ENCODE measurements at places on chromosomes 2 and 18.

DNA sequence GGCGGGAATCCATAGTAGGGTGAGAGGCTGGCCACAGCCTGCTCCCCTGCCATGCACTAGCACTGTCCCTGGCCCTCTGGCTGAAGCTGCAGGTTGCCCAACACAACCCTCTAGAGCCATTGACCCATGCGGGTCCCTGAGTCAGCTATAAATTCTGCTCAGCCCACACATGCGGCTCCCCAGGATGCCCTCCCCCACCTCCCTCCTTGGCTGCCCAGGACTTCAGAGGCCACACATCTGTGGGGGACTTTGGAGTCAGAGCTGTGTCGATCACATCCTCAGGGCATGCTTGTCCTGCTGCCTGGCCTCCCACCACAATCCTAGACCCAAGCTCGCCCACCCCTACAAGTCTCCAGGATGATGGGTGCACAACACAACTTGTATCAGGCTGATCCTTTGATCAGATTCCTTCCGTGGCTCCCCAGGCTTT lies 97.0 kb downstream of the TFCP2L1 start:
- no peak for DNase-seq

GRCh38 chr2:101809698-101810097 lies 112.2 kb downstream of the MAP4K4 start:
- DNase-seq, result no peak

DNA sequence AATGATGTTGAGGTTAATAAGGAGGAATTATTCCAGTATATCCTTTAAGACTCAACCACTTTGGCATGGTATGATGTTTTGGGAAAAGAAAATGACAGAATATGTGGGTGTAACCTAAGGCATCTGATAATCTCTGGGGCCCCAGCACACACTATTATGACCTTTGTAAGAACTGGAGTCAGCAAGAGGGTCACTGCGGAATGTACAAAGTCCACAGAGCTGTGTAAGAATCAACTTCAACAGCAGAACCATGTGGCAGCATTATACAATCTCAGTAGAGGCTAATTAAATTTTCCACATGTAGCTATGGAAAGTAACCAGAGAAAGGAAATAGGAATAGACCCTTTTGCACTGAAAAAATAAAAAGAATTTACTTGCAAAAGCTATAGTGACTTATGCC lies 445.1 kb upstream of the UBE2E3 start:
- DNase-seq, result no peak

DNA sequence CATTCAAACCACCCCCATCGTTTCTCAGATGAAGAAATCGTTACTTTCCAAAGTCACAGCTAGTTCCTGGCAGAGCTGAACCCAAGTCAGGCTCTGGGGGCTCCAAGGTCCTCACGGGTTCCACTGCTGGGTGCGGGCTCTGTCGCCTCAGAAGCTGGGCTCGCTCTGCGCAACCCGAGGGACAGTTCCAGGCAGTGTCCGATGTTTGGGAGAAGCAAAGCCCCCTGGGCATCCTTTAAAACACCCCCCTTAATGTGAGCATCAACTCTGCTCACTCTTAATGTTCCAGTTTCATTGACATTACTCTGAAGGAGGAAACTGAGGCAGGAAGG lies 796 bp downstream of the AOX1 start:
- no peak for DNase-seq

DNA sequence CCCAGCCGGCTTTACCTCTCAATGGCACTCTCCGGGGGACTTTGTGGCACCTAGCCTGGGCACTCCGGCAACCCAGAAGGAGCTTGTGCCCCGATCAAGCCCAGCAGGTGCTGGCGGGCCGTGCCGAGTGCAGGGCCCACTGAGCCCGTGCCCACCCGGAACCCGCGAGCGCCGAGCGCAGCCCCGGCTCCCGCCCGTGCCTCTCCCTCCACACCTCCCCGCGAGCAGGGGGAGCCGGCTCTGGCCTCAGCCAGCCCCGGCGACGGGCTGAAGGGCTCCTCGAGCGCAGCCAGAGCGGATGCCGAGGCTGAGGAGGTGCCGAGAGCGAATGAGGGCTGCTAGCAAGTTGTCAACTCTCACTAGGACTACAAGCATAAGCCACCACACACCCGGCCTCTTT lies 136.9 kb downstream of the COMMD1 start:
- DNase-seq, result no peak

DNA sequence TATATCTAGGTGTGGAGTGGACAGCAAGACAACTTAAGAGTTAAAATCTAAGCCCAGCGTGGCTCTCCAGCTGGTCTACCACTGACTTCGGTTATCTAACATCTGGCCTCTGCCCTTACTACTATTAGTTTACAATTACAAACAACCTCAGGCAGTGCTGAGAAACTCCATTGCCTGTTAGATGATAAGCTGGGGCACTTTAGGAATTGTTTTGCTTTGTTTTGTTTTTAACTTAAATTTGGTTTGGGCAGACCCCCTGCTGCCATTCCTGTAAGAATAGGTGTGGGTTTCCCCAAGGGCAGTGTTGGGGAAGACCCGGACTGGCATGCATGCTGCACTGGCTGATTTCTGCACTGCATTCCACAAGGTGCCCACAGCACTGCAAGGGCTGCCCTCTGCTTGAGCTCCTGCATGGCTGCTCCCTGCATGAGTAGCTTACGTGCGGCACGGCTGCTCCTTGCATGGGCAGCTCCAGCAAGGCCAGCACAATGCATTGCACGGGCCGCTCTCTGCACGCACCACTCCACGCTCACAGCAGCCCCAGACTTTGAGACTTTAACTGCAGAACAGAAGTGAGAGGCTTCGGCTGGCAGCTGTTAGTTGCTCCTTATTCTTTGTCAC lies 74.2 kb upstream of the SERTAD2 start:
- DNase-seq, result no peak

DNA sequence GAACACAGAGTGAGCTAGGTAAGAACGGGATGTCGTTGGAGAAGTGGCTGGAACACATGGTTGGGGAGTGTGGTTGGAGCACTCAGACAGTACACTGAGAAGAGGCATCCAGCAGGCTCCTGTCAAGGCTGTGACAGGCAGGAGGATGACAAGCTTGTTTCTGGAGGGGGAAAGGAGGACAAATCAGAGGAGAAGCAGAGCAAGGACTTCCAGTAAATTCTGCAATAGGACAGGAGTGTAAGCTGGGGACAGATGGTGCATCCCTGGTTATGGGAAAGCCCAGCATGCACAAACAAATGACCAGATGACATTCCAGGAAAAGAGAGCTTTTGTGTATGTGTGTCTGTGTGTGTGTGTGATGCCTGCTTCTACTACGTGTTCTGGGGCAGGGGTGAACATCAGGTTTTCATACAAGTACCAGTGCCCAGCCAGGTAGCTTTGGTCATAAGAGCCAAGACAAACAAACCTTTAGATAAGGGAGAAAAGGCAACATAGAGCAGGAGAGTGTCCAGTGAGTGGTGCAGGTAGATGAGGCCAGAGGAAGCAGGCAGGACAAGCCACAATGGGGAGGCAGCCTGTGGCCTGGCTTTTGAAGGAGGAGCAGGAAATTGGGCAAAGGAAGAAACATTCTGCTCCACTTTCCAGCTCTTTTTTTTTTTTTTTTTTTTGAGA lies 32.1 kb upstream of the MAPK4 start:
- no peak for DNase-seq

DNA sequence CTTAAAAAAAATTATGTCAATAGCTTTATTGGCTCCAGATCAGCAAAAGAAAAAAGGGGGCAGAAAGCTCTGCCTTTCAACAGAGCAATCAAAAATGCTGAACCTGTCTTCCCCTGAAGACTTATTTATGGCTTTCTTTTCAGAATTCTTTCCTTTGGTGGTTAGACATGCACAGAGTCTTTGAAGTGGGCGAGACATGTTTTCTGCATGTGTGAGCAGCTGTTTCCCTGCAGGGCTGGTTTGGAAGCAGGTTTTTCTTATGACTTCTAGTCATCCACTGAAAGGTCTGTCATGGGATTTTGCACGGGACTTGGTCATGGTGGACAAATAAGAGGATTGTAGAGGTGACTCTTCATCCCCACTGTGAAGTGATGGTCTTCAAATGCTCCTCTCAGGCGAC lies 160.3 kb downstream of the VAPA start:
- DNase-seq, result no peak

GRCh38 chr18:79523736-79524180 lies 128.0 kb downstream of the NFATC1 start:
- no peak for DNase-seq

- DNase-seq, result no peak
Measured at GRCh38 chr2:74481431-74481830, 1.4 kb downstream of the CCDC142 start.

GRCh38 chr18:74963820-74964446 lies 245.0 kb downstream of the PTGR3 start:
- no peak for DNase-seq

DNA sequence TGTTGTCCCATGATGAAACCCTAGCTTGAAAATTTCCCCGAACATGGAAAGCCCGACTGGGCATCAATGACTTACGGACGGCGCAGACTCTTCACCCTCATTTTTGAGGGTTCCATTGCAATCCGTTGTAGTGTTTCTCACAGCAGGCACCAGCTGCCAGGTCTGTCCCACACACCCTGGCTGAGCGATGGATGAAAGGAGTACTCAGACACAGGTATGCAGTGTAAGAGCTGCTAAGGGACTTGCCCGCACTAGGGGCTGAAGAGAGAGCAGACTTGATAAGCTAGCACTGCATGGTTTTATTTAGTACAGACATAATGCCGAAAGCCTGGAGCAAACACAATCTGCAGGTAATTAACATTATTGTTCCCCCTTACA lies 15.8 kb downstream of the DYNAP start:
- DNase-seq, result no peak

DNA sequence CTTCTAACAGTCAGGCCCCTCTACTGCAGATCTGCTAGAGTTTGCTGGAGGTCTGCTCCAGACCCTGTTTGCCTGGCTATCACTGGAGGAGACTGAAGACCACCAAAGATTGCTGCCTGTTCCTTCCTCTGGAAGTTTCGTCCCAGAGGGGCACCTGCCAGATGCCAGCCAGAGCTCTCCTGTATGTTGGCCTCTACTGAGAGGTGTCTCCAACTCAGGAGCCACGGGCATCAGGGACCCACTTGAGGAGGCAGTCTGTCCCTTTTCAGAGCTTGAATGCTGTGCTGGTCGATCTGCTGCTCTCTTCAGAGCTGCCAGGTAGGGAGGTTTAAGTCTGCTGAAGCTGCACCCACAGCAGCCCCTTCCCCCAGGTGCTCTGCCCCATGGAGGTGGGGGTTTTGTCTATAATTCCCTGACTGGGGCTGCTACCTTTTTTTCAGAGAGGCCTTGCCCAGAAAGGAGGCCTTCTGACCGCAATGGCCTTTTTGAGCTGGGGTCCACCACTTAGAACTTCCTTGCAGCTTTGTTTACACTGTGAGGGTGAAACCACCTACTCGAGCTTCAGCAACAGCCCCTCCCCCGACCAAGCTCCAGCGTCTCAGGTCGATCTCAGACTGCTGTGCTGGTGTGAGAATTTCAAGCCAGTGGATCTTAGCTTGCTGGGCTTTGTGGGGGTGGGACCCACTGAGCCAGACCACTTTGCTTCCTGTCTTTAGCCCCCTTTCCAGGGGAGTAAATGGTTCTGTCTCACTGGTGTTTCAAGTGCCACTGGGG lies 566.0 kb downstream of the NR4A2 start:
- DNase-seq, result no peak

DNA sequence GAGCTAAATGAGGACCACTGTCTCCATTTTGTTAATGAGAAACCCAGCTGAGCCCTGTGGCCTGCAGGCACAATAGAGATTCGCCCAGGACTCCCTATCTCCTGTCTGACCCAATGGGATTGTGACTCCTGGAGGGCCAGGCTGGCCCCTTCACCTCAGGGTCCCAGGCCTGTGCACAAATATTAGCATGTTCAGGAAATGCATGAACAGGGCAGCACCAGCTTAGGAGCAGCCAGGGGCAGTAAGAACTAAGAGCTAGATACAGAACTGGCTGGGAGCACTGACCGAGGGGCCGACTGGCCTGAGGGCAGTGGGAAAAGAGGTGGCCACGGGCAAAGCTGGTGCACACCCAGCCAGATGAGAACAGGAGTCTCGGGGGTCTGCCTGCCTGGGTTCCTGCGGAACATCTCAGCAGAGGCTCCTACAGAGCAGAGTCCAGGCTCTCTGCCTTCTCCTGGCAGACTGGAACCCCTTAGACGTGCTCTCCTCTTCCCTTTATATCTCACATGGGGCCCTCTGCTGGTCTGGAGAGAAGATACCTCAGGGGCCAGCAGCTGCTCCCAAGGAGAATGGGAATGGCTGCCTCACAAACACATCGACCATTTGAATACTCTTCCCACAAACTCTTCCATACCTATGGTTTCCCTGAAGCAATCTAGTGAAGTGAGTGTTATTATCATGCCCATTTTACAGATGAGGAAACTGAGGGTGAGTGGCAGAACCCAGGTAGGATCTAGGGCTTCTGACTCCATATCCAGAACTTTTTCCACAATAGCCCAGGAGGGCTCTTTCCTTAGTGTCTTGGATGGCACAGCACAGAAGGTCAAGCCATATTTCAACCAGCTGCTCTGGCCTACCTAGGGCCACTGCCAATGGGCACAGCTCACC lies 77.6 kb upstream of the OTOF start:
- DNase-seq, result no peak

GRCh38 chr18:8619041-8619440 lies 9.8 kb downstream of the RAB12 start:
- DNase-seq, result no peak

GRCh38 chr2:148754864-148755263 lies 110.3 kb downstream of the EPC2 start:
- DNase-seq, result no peak

DNA sequence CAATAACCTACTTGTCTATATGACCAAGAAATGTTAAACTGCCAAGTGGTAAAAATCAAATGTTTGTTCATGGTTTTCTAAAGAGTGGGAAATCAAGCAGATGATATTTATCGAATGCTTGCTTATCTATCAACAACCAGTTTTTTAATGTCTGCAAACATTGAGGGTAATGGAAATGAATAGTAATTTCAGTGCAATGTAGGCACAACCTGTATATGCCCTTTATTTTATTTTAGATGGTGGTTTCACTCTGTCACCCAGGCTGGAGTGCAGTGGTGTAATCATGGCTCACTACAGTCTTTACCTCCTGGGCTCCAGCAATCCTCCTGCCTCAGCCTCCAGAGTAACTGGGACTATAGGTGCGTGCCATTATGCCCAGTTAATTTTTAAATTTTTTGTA lies 46.0 kb upstream of the CD28 start:
- no peak for DNase-seq

GRCh38 chr2:216562696-216563435 lies 64.2 kb downstream of the RPL37A start:
- DNase-seq, result no peak

GRCh38 chr18:74476140-74476539 lies 19.0 kb upstream of the DIPK1C start:
- no peak for DNase-seq

GRCh38 chr2:38076152-38076709 lies 280 bp upstream of the CYP1B1 start:
- DNase-seq, result no peak

DNA sequence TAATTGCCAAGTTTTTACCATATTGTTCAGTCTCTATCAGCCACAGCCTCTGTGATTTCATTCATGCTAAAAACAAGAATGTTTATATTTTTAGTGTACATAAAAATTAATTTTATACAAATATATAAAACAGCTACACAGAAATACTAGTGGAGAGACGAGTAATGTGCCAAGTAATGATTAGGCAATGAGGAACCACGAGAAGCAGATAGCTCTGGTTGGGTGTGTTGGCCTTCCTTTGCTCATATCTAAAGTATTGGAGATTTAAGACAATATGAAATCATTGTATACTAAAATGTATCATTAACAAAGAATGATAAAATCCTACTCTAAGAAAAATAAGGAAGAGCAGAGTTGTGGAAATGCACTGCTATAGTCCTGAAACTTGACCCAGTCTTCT lies 326.7 kb downstream of the AGAP1 start:
- no peak for DNase-seq

- no peak for DNase-seq
Measured at GRCh38 chr2:173990970-173991819, 26.0 kb upstream of the SP3 start.

GRCh38 chr2:70505613-70506391 lies 47.8 kb downstream of the TGFA start:
- no peak for DNase-seq
